ENCODE measurements at places on chromosomes 4 and X. TPM values are rescaled to one million over a fixed set of nuclear protein-coding genes. Genes with fewer than 3 reads are reported as not detected.

DNA sequence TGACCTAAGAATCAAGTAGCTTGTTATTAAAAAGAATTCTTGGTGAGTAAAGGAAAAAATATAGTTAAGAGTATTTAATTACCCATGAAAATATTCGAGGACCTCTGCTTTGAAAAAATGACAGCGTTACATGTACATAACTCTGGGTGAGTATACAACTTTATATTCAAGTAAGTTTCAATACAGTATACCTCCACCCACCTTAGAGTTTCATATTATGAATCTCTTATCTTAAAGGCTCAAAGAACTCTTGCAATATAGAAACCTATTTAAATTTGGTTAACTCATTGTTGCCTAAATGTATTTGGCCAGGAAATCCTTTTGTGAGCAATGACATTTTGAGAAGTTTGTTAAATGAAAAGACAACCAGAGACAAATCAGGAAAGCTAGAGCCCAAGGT is 138.2 kb downstream of the QDPR start:
- no peak for DNase-seq

- DNase-seq, result no peak
Observed at GRCh38 chr4:100849319-100849718, 331.5 kb upstream of the EMCN start.

GRCh38 chrX:110172215-110172614 is 145.7 kb downstream of the AMMECR1 start:
- no peak for DNase-seq

DNA sequence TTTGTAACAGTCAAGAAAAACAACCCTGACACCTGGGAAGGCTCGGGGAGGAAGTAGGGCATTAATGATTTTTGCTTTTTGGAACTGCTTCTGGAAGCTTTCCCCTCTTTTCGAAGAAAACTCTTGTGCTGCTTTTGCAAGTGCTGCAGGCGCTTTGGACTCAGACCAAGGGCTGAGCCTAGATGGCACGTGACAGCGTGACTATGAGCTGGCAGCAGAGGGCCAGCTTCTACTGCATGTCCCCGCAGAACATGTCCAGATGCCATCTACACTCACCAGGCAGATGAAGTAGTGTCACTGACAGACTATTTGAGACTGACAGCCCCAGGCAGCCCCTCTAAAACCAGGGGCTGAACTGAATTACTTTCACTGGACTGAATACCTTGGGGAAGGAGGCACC is 6.2 kb downstream of the NR0B1 start:
- no peak for DNase-seq

The ZXDA gene
- total RNA-seq, result 12.0 TPM

The AR gene
- 9.1 TPM for total RNA-seq

DNA sequence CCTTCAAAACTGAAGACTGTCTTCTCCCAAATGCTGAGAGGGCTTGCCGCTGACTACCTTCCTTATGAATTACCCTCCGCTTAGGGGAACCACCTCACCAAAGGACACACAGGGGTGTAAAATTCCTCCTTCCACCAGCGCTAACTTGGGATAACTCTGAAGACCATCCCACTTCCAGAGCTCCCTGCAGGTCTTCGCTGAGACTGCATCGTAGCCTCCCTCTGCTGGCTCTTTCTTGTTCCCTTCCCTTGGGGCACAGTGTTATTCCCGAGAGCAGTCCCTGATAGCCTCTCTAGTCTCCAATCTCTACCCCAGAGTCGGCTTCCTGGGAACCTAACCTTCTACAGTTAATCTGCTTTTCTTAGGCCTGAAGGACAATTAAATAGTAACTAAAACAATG is 725.5 kb upstream of the ATOH1 start:
- no peak for DNase-seq

The GPR119 gene
- total RNA-seq, result not detected

- DNase-seq, result no peak
Observed at GRCh38 chr4:47662975-47663374, 174.9 kb downstream of the CORIN start.

The FAM9B gene
- total RNA-seq, result not detected

DNA sequence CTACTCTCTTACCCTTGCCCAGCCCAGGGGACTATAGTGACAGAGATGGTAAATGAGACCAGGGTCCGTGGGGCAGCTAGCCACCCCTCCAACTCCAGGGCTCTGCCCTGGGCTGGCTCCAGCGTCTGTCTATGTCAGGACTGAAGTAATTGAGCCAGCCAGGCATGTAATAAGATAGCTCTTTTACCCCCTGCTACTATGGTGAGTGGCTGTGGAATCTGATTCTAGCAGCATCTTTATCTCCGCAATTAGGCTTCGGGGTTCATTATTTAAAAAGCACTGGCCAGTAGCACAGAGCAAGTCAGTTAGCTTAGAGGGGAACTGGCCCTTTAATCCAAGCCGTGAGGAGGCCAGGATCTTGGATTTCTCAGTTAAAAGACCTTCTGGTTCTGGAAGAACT is 123.3 kb upstream of the RAI2 start:
- no peak for DNase-seq

DNA sequence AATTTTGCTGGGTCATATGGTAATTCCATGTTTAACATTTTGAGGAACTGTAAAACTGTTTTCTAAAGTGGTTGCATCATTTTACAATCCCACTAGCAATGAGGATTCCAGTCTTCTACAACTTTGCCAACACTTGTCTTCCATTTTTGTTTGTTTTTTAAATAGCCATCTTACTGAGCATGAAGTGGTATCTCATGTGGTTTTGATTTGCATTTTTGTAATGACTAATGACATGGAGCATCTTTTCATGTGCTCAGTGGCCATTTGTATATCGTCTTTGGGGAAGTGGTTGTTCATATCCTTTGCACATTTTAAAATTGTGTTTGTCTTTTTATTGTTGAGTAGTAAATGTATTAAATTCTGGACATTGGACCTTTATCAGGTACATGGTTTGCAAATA is 94.7 kb downstream of the TMEM131L start:
- no peak for DNase-seq

All from suprapubic skin (tissue), 4 donors.